Eye (tissue), 1 donor: ENCODE measurements at places on chromosomes 3 and 15.
A peak's percentile ranks its signal among the peaks of the same experiment; 100 is the strongest.

GRCh38 chr15:48458876-48459275 lies 127.6 kb downstream of the DUT start:
- DNase-seq: no peak

DNA sequence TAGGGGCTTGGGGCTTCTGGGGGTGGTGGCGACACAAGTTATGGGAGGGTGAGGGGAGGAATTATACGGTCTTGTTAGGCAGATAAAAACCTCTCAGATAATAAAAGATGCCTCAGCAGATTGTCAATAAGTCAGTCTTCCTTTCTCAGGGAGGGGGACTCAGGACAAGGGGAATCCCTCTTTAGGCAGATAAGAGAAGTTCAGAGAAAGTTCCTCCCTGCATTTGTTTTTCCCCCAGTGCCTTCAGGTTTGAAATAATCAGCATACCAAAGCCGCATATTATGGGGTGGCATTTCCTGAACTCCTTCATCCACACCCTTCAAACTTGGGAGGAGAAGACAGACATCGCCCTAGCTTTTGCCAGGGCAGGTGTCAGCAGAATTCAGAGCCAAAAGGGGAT lies 8.5 kb downstream of the PPCDC start:
- DNase-seq: no peak

DNA sequence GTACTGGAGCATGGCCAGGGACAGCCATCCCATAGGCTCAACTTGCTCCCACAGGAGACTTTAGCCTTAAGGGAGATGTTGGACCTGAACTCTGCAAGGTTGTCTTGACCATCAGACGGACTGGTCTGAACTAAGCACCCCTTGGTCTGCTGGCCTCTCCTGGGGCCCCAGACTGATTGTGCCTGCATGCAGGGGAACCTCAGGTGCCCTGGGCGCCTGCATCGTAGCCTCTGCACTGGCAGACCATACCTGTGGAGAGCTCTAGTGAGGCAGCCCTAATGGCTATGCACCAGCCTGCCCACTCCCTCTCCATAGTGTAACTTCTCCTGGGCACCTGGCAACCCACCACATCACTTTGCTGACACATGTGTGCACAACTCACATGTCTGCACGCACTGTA lies 395.6 kb downstream of the ZPLD1 start:
- DNase-seq: no peak

GRCh38 chr3:11563159-11563864 lies 80.4 kb downstream of the VGLL4 start:
- DNase-seq: no peak

DNA sequence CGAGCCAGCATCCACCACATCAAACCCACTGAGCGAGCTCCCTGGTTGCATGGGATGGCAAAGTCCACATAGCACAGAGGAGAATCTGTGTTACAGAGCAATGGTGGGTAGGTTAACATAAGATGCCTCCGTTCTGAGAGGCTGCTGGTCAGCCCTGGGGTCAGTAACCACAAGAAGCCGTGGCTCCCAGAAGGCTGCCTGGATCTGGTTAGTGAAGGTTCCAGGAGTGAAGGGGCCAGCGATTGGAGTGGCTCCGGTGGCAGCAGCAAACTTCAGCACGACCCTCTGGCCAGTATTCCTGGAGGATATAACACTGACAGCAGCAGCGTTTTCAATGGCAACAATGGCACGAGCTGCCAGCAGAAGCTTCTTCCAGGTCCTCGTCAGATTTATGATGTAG lies 18.4 kb upstream of the PIGZ start:
- DNase-seq: no peak

- DNase-seq: no peak
Measured at GRCh38 chr3:28253040-28253715, 11.8 kb downstream of the CMC1 start.

- DNase-seq: no peak
Measured at GRCh38 chr15:97686324-97686723, 274.2 kb upstream of the ARRDC4 start.

DNA sequence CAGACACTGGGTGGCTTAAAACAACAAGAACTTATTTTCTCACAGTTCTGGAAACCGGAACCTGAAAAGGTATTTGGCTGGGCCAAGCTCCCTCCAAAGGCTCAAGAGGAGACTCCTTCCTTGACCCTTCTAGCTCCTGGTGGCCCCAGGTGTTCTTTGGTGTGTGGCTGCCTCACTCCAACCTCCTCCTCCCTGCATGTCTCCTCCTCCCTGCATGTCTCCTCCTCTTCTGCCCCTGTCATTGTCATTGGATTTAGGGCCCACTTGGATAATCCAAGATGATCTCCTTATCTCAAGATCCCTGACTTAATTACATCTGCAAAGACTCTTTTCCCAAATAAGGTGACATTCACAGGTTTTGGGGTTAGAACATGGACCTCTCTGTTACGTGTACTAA lies 69.8 kb upstream of the MFGE8 start:
- DNase-seq: no peak

DNA sequence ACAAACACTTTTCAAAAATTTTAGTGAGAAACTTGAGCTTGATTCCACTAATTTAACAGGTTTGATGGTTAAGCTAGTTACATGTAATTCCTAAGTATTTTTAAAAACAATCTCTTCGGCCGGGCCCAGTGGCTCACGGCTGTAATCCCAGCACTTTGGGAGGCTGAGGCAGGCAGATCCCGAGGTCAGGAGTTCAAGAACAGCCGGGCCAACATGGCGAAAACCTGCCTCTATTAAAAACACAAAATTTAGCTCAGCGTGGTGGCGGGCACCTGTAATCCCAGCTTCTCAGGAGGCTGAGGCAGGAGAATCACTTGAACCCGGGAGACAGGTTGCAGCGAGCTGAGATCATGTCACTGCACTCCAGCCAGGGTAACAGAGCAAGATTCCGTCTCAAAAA lies 25.3 kb downstream of the TRA2B start:
- DNase-seq: no peak

DNA sequence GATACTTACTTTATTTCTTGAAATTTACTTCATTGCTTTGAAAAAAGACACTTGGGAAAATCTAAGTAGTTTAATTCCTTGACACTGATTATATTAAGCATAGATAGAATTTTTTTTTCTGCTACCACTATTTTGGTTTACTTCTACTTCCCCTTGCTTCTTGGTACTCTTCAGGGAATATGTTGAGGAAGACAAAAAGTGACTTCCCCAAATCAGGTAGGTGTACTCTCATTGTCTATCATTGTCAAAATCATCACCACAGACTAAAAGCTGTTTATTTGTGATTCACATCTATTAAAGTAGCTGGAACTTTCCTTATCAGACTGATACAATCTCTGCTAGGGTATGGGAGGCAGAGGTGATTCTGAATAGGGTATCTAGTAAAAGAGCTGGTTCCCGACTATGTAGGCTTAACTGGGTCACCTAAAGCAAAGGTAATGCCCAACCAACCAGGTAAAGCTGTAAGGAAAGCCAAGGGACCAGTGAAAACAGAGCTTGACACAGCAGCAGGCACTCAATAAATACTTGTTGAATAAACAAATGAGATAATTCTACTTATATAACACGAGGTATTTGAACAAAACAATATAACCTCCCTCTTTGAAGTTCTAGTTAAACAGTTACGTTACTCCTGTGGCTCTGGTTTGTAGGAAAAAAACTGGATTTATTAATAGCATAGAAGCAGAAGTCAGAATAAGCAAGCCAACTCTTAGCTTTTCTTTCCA lies 346.9 kb downstream of the PLCL2 start:
- DNase-seq: no peak

DNA sequence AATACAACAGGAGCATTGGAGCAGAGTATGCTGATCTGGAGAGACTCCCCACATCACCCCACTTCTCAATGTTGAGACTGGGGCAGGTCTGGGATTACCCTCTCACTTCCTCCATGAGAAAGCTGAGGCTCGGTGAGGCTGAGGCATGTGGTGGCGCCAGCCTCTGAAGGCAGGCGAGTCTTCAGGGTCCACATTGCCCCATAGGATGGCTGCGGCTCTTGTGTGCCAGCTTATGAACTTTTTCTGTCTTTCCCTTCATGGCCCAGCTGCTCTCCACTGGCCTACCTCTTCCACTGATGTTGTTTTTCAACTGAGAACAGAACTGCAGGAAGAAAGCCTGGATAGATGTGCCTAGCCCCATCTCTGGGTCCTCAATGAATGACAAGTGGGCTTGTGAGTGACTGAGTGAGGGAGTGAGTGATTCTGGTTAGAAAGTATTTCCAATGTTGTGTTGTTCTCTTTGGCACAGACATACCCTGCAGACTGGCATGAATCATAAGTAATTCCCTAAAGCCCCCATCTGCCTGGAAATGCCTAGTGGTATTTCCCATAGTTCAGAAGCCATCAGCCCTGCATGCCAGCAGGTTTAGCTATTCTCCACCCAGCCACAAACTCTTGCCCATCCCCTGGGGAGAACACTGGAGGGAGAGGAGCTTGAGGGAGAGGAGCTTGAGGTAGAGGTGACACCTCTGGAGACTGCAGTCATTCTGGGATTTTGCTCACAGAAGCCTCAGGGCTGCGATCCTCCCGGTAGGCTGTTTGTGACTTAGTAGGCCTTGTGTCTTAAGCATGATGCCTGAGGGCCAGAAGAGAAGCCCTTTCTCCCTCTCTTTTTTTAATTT lies 56.9 kb downstream of the AMOTL2 start:
- no peak for DNase-seq

GRCh38 chr3:122979211-122979610 lies 48.4 kb downstream of the SEMA5B start:
- DNase-seq: no peak

DNA sequence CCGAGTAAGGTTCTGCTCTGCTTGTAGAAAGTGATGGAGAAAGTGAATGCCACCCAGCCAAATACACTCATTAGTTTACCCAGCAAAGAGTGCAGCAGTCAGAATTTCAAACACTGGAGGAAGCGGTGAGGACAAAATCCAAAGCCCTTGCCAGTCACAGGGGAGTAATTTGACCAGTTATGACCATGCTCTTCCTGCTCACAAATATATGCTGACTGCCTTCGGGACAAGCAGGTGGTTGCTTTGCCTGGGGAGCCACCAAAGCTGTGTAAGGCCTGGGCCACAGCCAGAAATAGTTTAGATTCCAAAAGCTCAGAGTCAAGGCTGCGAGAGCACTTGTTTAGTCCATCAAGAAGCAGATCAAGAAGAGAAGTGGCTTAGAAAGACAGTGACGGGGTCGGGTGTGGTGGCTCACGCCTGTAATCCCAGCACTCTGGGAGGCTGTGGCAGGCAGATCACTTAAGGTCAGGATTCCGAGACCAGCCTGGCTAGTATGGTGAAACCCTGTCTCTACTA lies 51.0 kb upstream of the ATP13A3 start:
- peak; percentile 51 for DNase-seq

- DNase-seq: no peak
Measured at GRCh38 chr15:39142500-39142899, 438.4 kb upstream of the THBS1 start.

DNA sequence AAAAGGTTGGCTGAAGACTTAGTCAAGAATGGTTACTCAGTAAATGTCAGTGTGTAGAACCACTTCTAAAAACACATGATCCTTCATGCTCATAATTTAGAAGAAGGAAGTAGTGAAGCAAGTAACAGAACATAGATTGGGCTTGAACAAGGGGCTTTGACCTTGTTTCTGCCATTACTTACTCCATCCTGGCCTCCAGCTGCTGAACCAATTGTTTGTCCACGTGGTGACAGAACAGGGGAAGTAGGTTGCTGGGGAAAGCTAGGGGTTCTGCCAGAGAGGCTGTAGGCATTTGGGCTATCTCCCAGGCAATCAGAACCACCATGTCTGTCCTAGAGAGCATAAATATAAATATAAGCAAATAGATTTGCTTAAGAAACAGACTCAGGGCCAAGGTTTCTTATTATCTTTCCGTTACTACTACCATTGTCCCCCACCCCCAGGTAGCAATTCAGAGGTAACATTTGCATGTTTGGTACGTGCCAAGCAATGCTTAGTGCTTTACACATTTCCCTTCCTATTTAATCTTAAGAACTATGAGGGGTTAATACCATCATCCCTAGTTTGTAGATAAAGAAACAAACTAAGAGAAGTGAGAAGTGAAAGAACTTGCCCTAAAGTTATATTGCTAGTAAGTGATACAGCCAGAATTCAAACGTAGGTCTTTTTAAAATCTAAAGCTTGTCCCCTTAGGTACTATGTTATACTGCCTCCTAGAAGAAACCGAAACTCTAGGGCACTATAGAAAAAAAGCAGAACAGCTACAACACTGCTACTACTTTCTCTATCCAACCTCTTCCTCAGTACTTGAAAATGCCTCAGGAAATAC lies 3.0 kb upstream of the SPG11 start:
- no peak for DNase-seq

DNA sequence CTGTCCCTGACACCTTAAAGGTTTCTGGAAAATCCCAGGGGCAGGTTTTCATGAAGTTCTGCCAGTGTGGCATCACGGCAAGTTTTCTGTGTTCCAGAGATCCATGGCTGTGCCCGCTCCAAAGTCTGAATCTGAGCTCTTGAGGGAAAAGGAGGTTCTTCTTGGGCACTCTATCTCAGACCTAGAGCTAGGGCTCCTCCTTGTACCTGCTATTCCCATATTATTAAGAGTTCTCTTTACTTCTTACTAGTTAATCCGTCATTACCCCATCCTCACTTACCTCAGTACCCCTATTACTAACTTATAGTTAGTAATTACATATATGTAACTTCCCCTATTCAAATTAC lies 5.9 kb upstream of the TRA2B start:
- no peak for DNase-seq

- no peak for DNase-seq
Measured at GRCh38 chr3:125146626-125147490, 65.7 kb downstream of the SLC12A8 start.

DNA sequence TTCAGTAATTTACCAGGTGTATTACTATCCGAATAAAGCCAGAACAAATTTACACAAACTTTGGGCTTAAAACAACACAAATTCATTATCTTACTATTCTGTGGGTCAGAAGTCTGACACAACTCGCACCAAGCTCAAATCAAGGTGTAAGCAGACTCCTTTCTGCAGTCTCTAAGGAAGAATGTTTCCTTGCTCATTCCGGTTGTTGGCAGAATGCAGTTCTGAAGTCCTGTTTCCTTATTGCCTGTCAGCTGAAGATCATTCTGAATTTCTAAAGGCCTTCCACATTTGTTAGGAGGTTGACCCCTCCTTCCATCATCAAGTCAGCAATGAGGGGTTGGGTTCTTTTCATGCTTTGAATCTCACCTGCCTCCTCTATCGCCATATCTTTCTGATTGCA lies 183.2 kb downstream of the FHIT start:
- no peak for DNase-seq

- DNase-seq: peak; percentile 48
Measured at GRCh38 chr3:89859757-89860156, 752.3 kb downstream of the EPHA3 start.

DNA sequence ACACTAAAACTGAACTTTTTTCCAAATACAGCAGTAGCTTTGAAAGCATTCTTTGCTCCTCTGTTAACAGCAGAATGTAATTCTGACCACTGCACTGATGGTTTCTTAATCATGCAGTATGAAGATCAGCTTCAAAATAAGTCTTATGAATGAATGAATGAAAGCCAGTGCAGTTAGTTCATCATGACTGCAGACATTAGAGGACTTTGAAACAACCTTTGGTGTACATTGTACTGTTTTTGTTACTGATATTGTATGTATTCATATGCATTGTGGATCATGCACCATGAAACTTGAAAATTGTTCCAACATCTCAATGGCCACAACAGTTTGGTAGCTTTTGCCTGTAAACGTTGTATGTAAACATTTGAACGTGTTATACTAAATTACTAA lies 1.3 kb upstream of the TNIK start:
- no peak for DNase-seq
